ENCODE measurements at places on chromosomes 13 and 19.

DNA sequence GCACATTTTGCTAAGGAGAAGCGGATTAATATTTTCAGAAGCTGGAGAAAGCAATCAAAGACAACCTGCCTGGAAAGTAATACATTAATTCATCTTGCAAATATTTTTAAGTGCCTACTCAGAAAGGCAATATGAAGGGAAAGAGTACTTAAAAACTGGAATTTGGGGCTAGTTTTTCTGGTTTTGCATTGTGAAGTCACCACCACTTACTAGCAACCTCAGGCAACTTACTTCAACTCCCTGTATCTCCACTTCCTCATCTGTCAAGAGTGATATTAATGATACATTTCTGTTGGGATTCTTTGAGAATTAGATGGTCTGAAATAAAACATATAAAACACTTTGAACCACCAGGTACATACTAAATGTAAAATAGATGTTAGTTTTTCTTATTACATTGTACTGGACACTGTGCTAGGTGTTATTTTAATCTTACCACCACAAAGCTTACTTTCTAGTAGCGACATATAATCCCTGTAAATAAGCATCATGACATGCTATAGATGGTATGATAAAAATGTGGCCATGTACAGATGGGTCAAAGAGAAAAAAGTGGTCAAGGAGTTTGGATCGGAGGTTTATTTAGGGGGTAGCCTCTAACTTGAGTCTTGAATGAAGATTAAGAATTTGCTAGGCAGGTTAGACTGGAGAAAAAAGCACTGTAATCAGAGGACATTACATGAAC lies 101.2 kb downstream of the SPRY2 start:
- no peak for DNase-seq

GRCh38 chr13:98133946-98134345 lies 8.9 kb upstream of the FARP1 start:
- no peak for DNase-seq

GRCh38 chr13:109380457-109380856 lies 405.9 kb downstream of the IRS2 start:
- no peak for DNase-seq

DNA sequence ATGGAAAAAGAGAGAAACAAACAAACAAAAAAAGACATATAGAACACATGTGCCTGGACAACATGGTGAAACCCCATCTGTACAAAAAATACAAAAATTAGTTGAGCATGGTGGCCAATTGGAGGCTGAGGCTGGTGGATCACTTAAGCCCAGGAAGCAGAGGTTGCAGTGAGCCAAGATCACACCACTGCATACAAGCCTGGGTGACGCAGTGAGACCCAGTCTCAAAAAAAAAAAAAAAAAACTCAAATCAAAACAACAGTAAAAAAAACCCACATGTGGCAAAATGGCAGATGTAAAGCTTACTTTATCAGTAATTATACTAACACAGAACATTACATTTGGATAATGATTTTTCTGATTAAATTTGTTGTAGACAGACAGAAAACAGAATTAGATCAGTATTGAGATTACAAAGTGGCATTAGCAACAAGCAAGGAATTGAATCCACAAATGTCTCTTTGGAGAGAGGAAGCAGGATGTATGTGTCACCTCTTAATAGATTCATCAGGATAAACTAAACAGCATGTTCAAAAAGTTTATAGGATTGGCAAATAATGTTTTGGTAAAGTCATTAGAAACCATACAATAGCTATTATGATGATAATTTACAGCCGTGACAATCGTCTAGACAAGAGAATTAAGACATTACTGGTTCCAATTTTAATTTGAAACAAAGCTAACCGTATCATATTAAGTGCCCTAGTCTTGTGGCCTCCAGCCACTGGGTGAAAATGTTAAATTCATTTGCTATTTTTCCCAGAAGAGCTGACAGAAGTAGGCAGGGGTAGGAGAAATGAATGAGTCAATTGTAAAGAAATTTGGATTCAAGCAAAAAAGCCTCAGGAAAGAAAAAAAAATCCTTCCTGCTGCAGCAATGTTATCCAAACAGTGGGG lies 206.0 kb downstream of the FGF14 start:
- peak; percentile 65 for DNase-seq

GRCh38 chr13:73844986-73845385 lies 289.2 kb downstream of the KLF12 start:
- DNase-seq, result no peak

- no peak for DNase-seq
Observed at GRCh38 chr13:72205773-72206172, 338.8 kb upstream of the DACH1 start.

DNA sequence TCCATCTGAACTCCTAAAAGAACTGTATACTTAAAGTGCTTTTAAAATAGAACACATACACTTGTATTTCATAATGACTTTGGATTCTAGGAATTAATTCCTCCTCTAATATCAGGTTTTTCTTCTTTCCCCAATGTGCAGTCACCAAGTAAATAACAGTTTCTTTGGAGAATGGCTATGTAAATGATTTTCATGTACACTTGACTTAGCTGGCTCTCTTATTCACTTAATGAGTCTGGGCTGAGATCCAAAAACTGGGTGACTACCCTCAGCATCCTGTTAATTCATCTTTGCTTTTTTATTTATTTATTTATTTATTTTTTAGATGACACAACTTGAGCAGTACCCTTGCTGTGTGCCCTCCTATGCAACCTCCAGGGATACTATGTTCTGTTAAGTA lies 1003.7 kb downstream of the SLITRK1 start:
- DNase-seq, result peak; percentile 17

DNA sequence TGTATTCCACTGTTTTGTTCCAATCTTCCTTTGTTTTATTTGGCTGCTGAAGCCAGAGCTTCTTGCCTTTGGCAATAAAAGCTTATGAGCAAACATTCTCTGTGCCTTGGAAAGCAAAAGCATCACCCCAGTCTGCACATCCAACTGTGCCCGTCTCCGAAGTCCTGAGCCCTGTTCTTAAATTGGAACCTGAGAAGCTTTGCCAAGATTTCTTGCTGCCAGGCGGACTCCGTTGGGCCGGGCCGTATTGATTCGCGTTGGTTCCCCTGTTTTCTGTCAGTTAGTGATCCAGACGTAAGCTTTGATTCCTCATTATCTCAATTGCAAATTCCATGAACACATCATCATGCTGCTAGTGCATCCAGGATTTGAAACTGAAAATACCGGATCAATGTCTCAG lies 793.0 kb downstream of the OLFM4 start:
- DNase-seq, result no peak

DNA sequence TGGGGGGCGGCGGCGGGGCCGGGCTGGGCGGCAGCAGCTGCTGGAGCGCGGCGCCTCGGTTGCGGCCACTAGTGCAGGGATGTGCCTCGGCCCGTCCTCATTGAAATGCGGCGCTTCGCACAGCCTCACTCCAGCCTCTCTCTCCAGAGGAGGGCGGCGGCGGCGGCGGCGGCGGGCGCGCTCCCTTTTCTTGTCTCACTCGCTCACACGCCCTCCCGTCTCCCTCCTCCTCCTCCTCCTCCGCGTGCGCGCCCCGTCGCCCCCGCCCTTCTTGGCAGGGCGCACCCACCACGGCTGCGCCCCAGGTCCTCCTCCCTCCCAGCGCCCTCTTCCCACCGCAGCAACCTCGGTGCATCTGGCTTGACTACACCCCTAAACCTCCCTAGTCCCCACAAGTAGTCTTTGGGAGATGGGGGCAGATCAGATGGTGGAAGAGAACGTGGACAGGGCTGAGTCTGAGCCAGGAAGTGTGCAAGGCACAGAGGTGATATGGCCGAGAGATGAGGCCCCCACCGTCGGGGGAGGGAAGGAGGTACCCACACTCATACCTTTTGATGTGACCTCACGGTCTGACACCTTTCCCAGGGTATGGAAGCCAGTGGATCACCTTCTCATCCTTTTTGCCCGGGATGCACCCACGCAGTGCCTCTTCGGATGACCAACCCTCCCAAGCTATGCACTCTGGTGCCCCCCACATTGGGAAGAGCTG lies at the start of gene DCLK1:
TSS of gene DCLK1 (minus strand) at position 161 of the 709 bp plus-strand sequence.
- DNase-seq, result no peak

GRCh38 chr13:20727856-20728255 lies 24.4 kb downstream of the IL17D start:
- no peak for DNase-seq

GRCh38 chr19:49120868-49121267 lies 1.5 kb downstream of the PPFIA3 start:
- DNase-seq, result no peak

- DNase-seq, result no peak
Observed at GRCh38 chr13:102978168-102978567, 88.0 kb downstream of the SLC10A2 start.

GRCh38 chr13:33218020-33218419 lies 67.5 kb downstream of the STARD13 start:
- DNase-seq, result no peak

Measured in kidney capillary endothelial cell (primary cell).